WERI-Rb-1 (cell line): ENCODE measurements at places on chromosomes 2 and 18.
A peak's percentile ranks its signal among the peaks of the same experiment; 100 is the strongest.

DNA sequence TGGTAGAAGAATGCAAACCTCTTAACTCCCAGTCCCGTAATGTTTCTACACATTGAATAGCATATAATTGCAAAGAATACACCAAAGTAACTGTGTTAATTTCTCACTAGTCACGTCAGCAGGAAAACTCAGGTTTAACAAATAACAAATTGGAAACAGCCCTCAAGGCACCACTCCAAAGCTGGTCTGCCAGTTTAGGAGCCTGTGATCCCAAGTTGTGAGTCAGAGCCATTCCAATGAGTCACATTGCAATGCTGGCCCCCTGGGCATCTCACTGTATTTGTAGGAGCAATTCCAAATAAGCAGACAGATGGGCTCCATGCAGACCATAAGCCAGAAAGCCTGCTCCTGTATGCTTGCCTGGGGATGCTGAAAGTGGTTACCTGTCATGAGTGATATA, 143.2 kb upstream of the SETBP1 start:
- DNase-seq: no peak

DNA sequence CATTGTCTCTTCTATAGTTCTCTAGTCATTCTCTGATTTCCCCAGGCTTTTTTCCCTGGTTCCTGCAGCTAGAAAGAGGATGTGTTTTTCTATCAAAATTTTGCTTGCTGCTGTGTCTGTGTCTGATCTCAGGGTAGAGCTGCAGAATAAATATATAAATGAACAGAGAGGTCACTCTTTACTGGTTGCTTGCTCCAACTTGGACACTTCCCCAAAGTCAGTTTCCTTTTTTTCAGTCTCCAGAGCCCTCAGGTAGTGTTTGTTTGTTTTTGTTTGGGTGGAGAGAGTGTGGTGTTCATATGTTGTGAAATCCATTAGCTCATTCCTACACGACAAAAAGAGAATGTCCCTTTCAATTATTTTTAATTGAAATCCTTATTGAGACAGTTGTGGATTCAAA, 85.8 kb downstream of the CERS6 start:
- no peak for DNase-seq

DNA sequence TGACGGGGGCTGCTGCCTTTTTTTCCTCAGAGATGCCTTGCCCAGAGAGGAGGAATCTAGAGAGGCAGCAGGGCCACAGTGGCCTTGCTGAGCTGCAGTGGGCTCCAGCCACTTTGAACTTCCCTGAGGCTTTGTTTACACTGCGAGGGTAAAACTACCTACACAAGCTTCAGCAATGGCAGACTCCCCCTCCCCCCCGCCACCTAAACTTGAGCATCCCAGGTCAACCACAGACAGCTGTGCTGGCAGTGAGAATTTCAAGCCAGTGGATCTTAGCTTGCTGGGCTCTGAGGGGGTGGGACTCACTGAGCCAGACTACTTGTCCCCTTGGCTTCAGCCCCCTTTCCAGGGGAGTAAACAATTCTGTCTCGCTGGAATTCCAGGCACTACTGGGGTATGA, 11.8 kb downstream of the SYT4 start:
- no peak for DNase-seq

DNA sequence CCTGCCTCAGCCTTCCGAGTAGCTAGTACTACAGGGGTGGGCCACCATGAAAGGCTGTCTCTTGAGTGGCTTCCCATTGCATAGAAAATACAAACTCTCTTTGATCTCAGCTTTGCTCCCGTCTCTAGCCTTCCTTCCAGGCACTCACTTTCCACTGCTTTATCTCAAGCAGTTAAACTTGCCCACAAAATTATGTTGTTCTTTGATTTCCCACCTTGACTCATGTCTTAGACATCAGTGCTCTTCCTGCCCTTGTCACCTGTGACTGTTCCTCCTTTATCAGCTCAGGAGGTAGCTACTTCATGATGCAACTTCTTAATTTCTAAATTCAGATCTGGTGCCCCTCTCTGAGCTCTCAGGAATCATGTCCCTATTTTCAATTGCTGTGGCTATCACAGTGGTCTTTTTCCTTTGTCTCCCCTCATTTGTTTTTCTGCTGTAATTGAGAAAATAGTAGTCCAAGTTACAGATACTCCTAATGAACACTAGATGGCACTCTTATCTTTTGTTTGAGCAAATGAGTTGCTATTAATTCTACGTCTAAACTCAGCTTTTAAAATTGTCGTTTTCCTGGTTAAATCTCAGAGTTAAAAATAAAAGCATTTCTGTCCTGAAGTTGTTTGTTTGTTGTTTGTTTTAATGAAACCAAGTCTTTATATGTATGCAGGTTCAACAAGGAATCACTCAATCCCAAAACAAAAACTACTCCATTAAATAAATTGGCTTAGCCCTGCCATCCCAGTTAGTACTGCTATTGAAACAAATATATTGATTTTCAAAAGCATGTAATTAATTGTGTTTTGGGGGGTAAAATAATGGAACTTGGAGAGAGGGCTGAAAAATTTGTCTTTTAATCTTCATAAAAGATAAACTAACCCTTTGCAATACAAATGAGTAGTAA, 46.9 kb upstream of the GREB1L start:
- DNase-seq: no peak

GRCh38 chr2:27798486-27798885, 27.0 kb downstream of the MRPL33 start:
- no peak for DNase-seq

DNA sequence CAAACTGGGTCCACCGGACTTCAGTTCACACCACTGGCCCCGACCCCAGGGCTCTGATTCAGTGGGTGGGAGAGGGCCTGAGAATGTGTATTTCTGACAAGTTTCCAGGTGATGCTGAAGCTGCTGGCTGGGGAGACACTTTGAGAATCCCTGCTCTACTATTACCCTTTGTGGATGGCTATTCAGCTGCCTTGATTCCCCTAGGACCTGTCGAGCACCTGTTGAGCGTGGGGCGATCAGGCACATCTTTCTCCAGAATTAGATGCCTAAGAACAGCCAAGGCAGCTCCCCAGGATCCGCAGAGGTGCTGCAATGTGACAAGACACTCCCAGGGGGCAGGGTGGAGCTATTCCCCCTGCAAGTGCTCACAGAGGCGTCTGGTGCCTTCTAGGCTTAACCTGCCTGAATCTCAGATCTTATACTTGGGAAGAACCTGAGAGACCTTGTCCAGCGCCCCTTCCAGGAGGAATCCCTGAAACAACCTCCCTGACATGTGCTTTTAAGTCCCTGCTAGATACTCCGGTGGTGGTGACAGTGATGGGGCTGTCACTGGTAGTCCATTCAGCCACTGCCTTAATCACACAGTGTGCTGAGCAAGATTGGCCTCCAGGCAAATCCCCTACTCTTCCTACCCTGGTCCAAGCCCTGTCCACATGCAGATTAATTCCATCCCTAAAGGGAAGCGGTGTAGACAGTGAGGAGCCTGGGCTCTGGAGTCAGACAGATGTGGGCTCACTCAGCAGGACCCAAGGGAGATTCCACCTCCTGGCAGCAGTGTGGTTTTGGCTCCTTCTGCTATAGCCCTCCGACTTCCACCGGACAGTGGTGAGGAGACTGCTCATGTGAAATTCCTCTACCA, 43.4 kb upstream of the OTOF start:
- peak; percentile 87 for DNase-seq

DNA sequence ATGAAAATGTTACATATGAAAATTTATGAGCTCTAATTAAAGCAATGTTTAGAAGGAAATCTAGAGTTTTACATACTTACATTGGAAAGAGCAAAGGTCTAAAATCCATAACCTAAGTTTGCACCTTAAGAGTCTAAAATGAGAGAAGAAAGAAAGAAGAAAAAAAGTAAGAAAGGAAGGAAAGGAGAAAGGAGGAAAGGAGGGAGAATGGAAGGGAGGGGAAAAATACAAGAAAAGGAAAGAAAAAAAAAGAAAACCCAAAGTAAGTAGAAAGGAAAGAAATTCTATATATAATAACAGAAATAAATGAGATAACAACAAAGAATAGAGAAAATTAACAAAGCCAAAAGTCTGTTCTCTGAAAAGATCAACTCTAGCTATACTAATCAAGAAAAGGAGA, 122.6 kb downstream of the BCL2L11 start:
- no peak for DNase-seq

GRCh38 chr2:67571785-67572718, 174.9 kb downstream of the ETAA1 start:
- DNase-seq: no peak

DNA sequence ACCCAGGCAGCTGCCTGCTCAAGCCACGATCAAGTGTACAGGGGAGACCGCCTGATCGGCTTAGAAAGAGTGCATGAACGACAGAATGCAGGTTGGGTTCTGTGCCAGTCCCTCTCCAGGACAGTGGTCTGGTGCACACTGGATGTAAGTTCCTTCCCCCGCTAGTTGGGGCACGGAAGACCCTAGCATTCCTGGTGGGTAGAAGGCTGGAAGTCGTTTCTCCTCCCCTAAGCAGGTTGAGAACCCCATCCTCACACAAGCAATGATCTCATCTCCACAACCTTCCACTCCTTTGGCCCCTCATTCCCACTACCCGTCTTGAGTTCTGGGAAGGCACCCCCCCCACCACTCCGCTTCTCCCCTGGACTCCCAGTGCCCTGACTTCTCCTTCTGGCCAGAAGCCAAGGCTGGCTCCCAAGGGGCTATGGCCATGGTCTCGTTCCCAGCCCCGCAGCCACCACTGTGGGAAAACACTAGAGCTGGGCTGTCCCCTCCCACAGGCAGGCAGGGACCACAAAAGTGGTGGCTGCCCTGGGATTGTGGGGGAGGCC, 1.4 kb upstream of the ANKRD39 start:
- no peak for DNase-seq

GRCh38 chr18:35267809-35268208, 22.2 kb downstream of the ZSCAN30 start:
- no peak for DNase-seq
